ENCODE measurements at places on chromosomes 12 and 14.

DNA sequence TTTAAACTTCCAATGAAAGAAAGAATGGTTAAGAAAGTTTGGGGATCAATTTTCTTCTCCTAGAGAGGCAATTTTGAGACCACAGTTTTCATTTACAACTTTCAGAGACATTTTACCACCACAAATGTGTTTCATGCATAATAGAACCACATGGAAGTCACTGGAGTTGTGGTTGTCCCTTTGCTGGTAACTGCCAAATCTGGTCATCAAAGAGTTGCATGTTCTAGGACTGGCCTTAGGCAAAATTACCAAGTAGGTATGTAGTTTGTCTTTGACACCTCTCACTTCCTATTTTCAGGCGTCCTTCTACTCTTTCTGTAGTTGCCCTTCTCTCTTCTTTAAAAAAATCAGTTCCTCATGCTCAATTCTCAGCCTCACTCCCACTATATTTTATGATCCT is 54.3 kb upstream of the TMX1 start:
- no peak overlapping the region for H3K27ac ChIP-seq
- H3K4me3 ChIP-seq: no peak overlapping the region
- DNase-seq: no peak
- H3K27me3 ChIP-seq: no peaks in the 10 kb centered on the region

DNA sequence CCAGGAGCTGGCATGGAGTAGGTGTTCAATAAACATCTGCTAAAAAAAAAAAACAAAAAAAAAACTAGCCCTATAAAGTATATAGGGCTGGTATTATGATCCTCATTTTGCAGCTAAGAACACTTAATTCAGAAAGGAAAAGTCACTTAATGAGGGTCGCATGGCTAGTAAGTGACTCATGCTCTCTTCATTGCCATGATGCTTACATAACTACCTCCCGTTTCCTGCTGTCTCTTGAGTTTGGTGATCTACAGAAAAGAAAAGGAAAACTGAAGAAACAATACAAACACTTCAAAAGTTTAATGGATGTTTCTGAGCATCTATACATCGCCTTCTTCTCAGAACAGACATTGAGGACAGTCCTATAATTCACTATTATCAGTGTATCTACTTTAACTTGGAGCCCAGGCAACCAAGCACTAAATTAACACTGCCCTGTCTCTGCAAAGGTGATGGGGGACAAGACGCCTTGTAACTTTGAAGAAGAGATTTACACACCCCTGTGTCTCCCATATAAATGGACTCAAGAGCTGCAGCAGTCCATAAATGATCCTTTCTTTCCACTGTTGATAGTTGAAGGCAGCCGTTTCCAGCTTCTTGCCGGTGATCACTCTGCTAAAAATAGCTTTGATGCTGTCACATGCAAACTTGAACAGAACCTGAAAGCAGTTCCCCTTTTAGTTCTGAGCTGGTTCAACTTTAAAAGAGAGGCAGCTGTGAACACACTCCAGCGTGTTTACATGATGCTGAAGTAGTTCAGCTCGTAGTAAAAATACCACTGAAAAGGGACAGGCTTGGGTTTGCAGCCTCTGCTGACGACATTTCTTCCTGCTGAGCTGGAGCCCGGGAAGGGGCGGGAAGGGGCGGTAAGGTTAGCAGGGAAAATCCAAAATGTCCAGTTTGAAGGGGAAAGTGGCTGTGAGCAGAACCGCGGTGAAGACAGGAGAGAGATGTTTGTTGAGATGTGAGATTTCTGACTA is 113.3 kb downstream of the FOXN3 start:
- H3K36me3 ChIP-seq: no peaks in the 10 kb centered on the region
- H3K27ac ChIP-seq: no peak overlapping the region
- peak; percentile 80 for DNase-seq
- H3K27me3 ChIP-seq: no peaks in the 10 kb centered on the region
- peaks cover 7% of the 10 kb centered on the region for H3K4me1 ChIP-seq

GRCh38 chr12:101238306-101238705 is 28.3 kb upstream of the SLC5A8 start:
- no peaks in the 10 kb centered on the region for H3K27me3 ChIP-seq
- H3K36me3 ChIP-seq: no peaks in the 10 kb centered on the region
- H3K4me1 ChIP-seq: no peaks in the 10 kb centered on the region

GRCh38 chr12:57985685-57986084 is 44.3 kb downstream of the ATP23 start:
- no peaks in the 10 kb centered on the region for H3K4me1 ChIP-seq
- no peaks in the 10 kb centered on the region for H3K36me3 ChIP-seq
- no peak overlapping the region for H3K4me3 ChIP-seq
- H3K27ac ChIP-seq: no peak overlapping the region
- DNase-seq: no peak

- no peaks in the 10 kb centered on the region for H3K27me3 ChIP-seq
- H3K4me1 ChIP-seq: no peaks in the 10 kb centered on the region
- no peaks in the 10 kb centered on the region for H3K36me3 ChIP-seq
- no peak overlapping the region for H3K27ac ChIP-seq
- H3K4me3 ChIP-seq: no peak overlapping the region
These were observed 34.0 kb downstream of the MVK start for GRCh38 chr12:109607618-109608017.

DNA sequence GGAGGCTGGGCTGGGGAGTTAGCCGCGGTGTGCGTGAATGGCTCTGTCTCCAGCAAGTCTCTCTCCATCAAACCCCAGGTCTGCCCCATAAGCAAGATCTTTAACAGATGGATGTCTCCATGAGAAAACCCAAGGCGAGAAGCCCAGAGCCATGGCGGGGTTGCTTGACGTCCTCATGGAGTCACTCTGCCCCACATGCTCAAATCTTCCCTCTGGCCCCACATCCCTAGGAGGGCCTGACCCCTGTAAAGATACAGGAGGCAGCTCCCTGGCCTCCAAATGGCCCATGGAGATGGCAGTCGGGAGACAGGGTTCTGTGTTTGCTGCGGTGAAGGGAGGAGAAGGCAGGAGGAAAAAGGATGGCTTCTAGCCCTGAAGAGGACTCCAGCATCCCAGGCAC is 49.3 kb downstream of the C14orf132 start:
- DNase-seq: no peak
- H3K36me3 ChIP-seq: peaks cover 1% of the 10 kb centered on the region
- no peaks in the 10 kb centered on the region for H3K27me3 ChIP-seq
- H3K27ac ChIP-seq: no peak overlapping the region

- DNase-seq: peak; percentile 48
- no peaks in the 10 kb centered on the region for H3K4me1 ChIP-seq
- H3K27ac ChIP-seq: no peak overlapping the region
- H3K36me3 ChIP-seq: no peaks in the 10 kb centered on the region
These were observed 68.4 kb upstream of the DLK1 start for GRCh38 chr14:100658181-100658886.

DNA sequence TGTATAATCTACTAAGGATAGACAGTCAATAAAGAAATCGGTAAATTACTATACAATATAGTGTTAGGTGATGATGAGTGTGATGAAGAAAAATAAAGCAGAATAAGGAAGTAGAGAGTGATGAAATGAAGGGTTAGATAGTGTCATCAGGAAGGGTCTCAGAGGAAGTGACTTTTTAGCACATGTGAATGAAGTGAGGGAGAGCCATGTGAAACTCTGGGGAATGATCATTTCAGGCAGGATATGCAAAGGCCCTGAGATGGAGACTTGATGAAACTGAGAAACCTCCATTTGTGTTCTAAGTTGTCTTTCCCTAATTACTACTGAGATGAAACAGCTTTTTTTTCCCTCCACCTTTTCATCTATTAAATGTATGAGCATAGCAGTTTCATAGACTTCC is 19.4 kb upstream of the GNPTAB start:
- H3K4me1 ChIP-seq: no peaks in the 10 kb centered on the region
- H3K36me3 ChIP-seq: no peaks in the 10 kb centered on the region
- no peaks in the 10 kb centered on the region for H3K27me3 ChIP-seq
- H3K4me3 ChIP-seq: no peak overlapping the region
- H3K27ac ChIP-seq: no peak overlapping the region
- no peak for DNase-seq
